ENCODE measurements at places on chromosomes 4 and X.

DNA sequence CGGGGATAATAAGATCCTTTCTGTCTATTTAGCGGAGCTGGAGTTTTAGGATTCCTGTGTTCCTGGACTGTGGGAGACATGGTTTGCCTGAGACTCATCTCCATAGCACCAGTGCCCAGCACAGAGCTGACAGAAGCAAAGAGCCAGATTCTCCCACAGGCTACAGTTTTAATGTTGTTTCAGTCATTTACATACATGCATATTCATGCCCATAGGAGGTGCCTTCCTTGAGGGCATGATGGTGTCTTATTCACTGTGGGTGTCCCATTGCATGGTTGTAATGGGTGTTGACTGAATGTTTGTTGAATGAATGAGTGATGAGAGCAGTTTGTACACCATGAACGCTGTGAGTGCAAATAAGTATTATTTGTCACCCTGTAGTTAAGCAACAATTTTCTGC is 260.6 kb downstream of the EVC2 start:
- no peak for DNase-seq

DNA sequence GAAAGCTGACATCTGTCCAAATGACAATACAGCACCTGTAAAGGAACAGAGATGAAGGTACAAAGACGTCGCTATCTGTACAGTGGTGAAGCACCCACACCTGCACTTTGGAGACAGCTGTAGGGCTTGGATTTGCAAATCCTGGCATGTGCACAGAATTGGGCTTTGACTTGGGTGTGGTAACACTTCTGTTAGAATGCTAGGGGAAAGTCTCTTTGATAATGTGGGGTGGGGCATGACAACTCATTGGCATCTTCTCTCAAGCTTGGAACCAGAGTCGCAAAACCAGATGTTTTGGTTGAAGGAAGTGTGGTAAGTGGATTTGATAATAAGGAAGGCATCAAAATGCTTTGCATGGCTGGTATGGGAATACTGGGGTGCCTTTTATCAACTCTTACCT is 55.5 kb downstream of the VCX3B start:
- no peak for DNase-seq

- DNase-seq, result no peak
Measured at GRCh38 chrX:153585827-153586226, 13.1 kb downstream of the CCNQ start.

- no peak for DNase-seq
Measured at GRCh38 chr4:10395971-10396580, 61.1 kb downstream of the ZNF518B start.

GRCh38 chr4:81792521-81792920 is 320.8 kb upstream of the RASGEF1B start:
- no peak for DNase-seq

Measured in fibroblast of skin of scalp (primary cell).